B cell (primary cell): ENCODE measurements at places on chromosomes 1 and 21. TPM values are rescaled to one million over a fixed set of nuclear protein-coding genes. Genes with fewer than 3 reads are reported as not detected.
A peak's percentile ranks its signal among the peaks of the same experiment; 100 is the strongest.

The SMCP gene
- total RNA-seq, result not detected in 2 replicates

The ELOVL1 gene
- 65.4 and 66.6 TPM in 2 replicates for total RNA-seq

DNA sequence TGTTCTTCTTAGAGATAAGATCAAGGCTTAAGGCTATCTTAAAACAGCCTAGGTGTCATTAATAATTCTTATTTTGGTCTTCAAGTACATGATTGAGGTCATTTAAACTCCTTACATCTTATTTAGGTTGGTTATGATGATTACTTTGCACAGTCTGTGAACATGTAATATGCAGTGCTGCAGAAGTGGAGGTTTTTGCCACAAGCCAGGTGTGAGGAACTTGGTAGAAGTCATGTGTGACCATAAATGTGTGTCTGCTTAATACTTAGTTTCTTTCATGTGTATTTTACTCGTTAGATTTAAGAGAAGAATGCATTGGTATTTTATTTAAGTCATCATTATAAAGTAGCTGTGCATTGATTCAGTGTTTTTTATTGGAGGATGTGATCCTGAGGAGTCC is 10.1 kb downstream of the ATG4C start:
- peak overlapping the region; percentile 25 for H3K4me3 ChIP-seq
- no peaks in the 10 kb centered on the region for H3K27me3 ChIP-seq
- H3K36me3 ChIP-seq, result peaks cover 1% of the 10 kb centered on the region
- H3K27ac ChIP-seq, result peak overlapping the region; percentile 83

The NIBAN1 gene
- total RNA-seq, result 13.2 and 13.5 TPM in 2 replicates

DNA sequence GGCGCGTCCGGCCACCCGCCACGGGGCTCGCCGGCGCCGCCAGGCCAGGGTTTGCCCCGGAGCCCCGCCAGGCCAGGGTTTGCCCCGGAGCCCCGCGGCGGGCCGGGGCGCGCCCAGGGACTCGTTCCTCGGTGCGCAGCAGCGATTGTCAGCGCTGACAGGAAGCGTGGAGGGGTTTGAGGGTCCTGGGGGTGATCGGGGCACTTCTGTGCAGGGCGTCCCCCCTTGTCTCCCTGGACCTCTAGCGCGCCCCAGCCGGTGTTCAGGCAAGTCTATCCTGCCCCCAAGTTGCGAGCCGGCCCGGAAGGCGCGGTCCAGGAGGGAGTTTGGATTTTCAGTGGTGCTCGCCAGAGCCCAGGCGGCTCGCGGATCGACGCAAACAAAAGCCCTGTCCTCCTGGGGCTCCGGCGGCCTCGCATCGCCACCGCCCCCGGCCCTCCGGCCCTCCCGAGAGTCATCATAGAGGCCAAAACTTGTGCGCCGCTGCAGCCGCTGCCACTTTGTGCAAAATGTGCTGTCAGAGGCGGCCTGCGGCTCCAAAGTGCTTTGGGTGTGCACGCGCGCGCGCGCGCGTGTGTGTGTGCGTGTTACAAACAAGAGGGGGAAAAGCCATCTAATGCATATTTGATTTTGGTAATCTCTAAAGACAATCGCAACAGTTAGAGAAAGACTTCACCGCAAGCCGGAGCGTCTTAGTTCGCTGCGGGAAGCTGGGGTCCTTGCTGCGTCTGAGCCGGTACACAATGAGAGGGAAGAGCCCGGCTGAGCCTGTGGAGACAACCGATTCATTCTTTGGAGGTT is 1.0 kb downstream of the ROR1 start:
- H3K36me3 ChIP-seq, result no peaks in the 10 kb centered on the region
- H3K27ac ChIP-seq, result no peak overlapping the region
- peak overlapping the region; percentile 52 for H3K4me3 ChIP-seq
- peak; percentile 43 for DNase-seq
- H3K4me1 ChIP-seq, result peaks cover 12% of the 10 kb centered on the region

GRCh38 chr1:29963946-29964345 is 727.6 kb downstream of the PTPRU start:
- DNase-seq, result no peak
- H3K4me3 ChIP-seq, result no peak overlapping the region
- no peaks in the 10 kb centered on the region for H3K27me3 ChIP-seq
- H3K36me3 ChIP-seq, result no peaks in the 10 kb centered on the region
- H3K4me1 ChIP-seq, result no peaks in the 10 kb centered on the region

DNA sequence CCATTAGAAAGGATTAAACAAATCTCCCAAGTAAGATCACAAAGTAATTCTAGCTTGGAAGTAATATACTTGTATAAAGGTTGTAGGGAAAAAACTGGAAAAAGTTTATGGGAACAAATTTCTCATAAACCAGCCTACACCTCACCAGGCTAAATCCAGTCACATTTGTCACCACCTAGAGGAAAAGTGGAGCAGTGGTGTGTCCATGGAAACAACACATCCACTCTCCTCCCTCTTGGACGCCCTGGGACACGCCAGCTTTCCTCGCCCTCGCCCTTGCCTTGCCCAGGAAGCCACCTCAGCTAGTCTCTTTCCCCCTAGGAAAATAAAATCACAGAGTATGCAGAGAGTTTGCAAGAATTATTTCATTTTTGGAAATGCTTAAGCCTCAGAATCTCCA is 2.2 kb downstream of the PALMD start:
- no peak for DNase-seq
- no peak overlapping the region for H3K27ac ChIP-seq
- no peaks in the 10 kb centered on the region for H3K36me3 ChIP-seq
- no peak overlapping the region for H3K4me3 ChIP-seq

DNA sequence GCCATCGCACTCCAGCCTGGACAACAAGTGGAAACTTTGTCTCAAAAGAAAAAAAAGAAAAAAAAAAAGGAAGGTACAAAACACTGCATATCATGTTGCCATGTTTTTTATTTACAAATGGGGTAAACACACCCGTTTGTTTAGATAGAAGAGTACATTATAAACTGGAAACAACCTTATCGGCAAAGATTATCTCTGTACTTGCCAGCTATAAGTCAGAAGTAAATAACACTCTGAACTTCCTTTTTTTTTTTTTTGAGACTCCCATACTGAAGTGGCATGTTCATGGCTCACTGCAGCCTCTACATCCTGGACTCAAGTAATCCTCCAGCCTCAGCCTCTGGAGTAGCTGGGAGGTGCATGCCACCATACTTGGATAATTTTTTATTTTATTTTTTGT is 21.9 kb downstream of the USP48 start:
- no peaks in the 10 kb centered on the region for H3K27me3 ChIP-seq
- no peak overlapping the region for H3K4me3 ChIP-seq
- peaks cover 38% of the 10 kb centered on the region for H3K4me1 ChIP-seq
- peak; percentile 34 for DNase-seq
- H3K36me3 ChIP-seq, result peaks cover 7% of the 10 kb centered on the region
- peak overlapping the region; percentile 72 for H3K27ac ChIP-seq

DNA sequence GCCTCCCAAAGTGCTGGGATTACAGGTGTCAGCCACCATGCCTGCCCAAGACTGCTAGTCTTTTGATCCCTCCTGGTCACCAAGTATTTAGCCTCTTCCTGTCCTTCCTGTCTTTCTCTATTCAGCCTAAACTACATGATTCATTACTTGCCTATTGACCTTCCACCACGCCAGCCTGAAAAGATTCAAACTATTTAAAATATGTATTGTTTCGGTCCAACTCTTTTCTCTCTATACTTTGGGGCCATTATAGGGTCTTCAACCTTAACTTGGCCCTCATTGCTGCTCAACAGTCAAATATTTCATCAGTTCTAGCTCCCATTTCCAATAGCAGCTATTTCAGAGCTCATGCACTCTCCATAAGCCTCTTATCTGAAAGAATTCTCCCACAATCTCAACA is 153.0 kb downstream of the TNFSF18 start:
- H3K4me1 ChIP-seq, result peaks cover 33% of the 10 kb centered on the region
- H3K4me3 ChIP-seq, result no peak overlapping the region
- H3K27me3 ChIP-seq, result no peaks in the 10 kb centered on the region
- no peak for DNase-seq

DNA sequence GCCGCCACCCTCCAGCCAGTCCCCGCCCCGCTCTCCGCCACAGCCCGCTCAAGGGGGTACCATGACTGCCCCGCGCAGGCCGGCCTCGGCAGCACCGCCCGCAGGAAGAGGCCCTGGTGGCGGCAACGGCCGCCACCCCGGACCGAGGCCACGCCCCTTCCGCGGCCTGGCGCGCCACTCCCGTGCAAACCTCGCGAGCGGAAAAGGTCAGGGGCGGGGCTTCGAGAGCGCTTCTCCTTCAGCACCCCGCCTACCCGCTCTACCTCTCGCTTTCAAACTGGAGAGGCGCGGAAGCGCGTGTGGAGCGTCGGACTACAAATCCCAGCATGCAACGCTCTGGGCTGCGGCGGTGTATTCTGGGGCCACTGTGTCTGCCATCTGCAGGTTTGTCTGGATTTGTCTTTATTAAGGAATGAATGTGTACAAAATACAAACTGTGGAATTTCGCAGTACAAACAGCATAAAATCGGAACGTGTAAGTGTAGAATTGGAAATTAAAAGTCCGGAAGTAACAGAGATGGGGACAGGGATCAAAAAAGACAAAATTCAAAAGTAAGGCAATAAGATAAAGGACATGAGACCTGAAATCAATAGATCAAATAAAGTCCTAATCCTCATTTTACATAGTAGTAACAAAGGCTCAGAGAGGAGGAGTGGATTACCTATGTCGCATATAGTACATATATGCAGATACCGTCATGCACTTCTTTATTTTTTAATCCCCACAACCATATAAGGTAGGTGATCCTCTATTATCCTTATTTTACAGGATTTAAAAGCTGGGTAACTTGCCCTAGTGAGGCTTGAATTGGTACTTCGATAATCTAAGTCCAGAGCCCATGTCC is 464 bp upstream of the ADSS2 start:
- peak overlapping the region; percentile 98 for H3K4me3 ChIP-seq
- DNase-seq, result peak; percentile 100
- H3K27ac ChIP-seq, result peak overlapping the region; percentile 92
- peaks cover 13% of the 10 kb centered on the region for H3K36me3 ChIP-seq
- peaks cover 18% of the 10 kb centered on the region for H3K4me1 ChIP-seq

The NTMT2 gene
- total RNA-seq, result not detected in 2 replicates

The XKR8 gene
- 8.7 and 10.1 TPM in 2 replicates for total RNA-seq

DNA sequence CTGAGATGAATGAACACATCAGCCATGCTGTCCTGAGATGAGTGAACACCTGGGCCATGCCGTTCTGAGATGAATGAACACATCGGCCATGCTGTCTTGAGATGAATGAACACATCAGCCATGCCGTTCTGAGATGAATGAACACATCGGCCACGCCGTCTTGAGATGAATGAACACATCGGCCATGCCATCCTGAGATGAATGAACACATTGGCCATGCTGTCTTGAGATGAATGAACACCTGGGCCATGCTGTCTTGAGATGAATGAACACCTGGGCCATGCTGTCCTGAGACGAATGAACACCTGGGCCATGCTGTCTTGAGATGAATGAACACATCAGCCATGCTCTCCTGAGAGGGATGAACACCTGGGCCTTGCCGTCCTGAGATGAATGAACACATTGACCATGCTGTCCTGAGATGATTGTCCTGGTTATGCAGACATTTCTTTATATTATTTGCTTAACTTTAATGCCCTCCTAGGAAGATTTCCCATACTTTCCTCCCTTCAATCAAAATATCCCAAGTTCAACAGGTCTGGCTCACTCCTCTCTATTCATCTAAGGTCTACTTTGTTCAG is 48.6 kb upstream of the COL6A1 start:
- no peaks in the 10 kb centered on the region for H3K27me3 ChIP-seq
- no peaks in the 10 kb centered on the region for H3K36me3 ChIP-seq
- H3K4me3 ChIP-seq, result no peak overlapping the region
- no peaks in the 10 kb centered on the region for H3K4me1 ChIP-seq
- no peak overlapping the region for H3K27ac ChIP-seq
- no peak for DNase-seq

DNA sequence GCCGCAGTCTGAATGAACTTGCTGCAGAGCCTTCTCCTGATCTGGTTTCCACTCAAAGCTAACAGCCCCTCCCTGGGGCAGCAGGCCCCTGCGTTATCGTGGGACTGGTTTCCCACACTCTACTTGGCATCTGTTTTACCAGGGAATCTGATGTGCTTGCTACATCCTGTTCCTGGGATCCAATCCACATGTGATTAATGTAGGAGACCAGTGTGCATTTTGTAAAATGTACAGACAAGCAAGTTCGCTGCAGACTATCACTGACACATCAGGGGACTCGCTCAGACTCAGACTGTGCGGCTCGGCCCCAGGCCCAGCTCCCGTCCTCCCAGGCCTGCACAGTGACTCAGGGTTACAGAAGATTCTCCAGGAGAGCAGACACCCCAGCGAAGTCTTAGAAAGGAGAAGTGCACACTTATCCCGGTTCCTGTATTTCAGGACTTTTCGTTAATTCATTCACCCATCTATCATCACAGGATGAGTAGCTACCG is 340.1 kb downstream of the MATN1 start:
- H3K4me3 ChIP-seq, result no peak overlapping the region
- no peaks in the 10 kb centered on the region for H3K4me1 ChIP-seq
- no peaks in the 10 kb centered on the region for H3K27me3 ChIP-seq
- DNase-seq, result no peak
- H3K36me3 ChIP-seq, result no peaks in the 10 kb centered on the region

DNA sequence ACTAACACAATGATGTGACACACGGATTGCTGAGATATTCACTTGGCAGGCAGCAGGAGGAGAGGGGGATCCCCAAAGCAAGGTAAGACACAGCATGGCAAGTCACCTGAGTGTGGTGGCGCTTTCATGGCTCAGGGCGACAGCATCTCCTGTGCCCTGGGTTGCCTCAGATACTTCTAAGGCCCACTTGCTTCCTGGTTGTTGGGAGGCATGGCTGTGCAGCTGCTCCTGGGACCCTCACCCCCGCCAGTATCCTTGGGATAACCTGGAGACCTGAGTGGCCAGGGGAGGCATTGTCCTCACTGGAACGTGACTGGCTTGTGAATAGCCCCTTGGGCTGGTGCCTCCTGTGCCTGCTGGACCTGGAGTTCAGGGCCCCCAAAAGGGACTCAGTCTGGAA is 69.8 kb downstream of the STUM start:
- DNase-seq, result no peak
- H3K4me3 ChIP-seq, result no peak overlapping the region
- H3K27me3 ChIP-seq, result no peaks in the 10 kb centered on the region
- no peaks in the 10 kb centered on the region for H3K36me3 ChIP-seq
- no peak overlapping the region for H3K27ac ChIP-seq

The CTSS gene
- 221 and 241 TPM in 2 replicates for total RNA-seq

- H3K27me3 ChIP-seq, result no peaks in the 10 kb centered on the region
- no peaks in the 10 kb centered on the region for H3K36me3 ChIP-seq
- no peak overlapping the region for H3K27ac ChIP-seq
- no peaks in the 10 kb centered on the region for H3K4me1 ChIP-seq
- H3K4me3 ChIP-seq, result no peak overlapping the region
These were observed 61.5 kb upstream of the RGS2 start for GRCh38 chr1:192747301-192747700.

DNA sequence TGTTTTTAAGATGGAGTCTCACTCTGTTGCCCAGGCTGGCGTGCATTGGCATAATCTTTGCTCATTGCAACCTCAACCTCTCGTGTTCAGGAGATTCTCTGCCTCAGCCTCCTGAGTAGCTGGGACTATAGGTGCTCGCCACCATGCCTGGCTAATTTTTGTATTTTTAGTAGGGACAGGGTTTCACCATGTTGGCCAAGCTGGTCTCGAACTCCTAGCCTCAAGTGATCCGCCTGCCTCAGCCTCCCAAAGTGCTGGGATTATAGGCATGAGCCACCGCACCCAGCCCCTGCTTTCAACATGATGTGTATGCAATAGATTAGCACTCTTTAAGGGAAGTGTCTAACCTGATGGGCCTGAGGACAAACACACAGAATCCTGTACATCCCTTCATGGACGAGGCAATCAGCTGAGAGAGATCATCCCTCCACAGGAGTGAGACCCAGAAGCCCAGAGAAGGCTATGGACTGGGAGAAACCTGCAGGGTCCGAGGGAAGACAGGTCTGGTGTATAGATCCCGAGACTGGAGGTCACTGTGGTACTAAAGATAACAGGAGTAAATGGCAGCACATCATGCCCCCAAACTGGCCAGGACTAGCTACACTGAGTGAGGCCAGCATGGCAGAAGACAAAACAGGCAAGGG is 5.6 kb upstream of the DEGS1 start:
- DNase-seq, result no peak
- H3K27me3 ChIP-seq, result no peaks in the 10 kb centered on the region
- no peak overlapping the region for H3K27ac ChIP-seq
